ENCODE measurements at places on chromosomes 12 and 14.

GRCh38 chr14:84312551-84312950 is 1217.4 kb upstream of the FLRT2 start:
- no peak for DNase-seq

DNA sequence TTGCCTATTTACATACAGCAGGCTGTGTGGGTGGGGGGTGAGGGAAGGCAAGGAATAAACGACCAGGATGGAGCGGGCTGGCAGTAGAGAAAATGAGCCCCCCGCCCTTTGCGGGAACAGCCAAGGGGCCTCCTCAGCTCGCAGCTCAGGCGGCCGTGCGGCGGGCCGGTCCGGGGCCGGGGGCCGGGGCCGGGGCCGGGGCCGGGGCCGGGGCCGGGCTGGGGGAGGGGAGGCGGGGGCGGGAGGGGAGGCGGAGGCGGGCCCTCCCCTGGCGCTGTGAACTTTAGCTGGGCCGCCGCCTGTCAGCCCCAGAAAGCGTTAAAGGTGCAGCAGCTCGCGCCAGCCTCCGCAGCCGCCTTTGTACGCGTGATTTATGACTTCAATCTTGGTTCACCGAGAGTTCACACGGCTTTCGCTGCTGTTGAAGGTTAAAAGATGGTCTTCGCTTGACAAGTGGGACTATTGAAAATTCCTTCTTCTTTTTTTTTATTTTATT is 28.8 kb downstream of the HOXC4 start:
- peak; percentile 28 for DNase-seq

DNA sequence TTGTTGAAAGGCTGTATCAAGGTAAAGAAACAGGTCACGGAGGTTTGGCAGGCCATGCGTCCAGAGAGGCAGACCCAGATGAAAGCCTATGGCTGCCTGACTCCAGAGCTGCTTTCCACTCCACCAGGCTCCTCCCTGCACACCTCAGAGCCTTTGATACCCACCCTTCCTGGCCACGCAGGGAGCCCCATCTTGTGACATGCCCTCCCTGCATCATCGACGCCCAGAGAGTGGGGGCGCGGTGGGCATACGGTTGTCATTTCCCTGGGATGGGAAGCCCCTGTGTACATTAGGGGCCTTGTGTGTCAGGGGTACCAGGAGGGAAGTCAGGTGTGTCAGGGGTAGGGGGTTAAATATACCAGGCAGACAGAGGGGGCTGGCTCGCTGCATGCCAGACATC is 30.3 kb upstream of the GPR68 start:
- no peak for DNase-seq

GRCh38 chr14:102437997-102438915 is 71.3 kb downstream of the ANKRD9 start:
- DNase-seq: peak; percentile 45

DNA sequence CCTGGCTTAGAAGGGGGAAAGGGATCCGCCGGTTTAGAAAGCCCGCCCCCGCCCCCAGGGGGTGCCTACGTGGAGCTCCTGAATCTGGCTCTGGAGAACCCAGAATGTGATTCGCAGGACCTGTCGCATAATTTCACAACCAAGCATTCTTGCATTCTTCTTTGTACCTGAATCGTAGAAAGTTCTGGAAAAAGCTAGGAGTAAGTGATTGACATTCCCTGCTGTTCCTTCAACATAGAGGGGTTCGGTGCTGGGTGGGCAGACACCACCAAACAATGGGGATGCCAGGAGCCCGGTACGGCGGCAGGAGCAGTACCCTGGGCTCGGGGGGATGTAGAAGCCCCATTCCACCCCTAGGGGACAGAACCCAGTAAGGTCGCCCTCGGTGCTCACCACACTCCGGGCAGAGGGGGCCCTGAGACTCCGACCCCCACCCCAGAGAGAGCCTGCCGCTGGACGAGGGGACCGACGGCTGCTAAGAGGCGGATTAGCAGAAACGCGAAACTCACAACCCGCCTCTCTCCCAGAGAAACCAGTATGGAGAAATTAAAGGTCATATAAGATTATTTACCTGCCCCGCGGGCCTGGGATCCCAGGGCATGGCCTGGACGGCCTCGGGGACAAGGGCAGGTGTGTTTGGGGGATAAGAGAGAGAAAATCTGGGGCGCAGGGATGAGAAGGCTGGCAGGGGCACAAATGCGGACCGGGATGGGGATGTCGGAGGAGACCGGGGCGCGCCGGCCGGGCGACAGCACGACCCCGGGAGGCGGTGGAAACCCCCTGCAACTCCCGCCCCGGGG is 520 bp downstream of the CSRP2 start:
- DNase-seq: no peak

DNA sequence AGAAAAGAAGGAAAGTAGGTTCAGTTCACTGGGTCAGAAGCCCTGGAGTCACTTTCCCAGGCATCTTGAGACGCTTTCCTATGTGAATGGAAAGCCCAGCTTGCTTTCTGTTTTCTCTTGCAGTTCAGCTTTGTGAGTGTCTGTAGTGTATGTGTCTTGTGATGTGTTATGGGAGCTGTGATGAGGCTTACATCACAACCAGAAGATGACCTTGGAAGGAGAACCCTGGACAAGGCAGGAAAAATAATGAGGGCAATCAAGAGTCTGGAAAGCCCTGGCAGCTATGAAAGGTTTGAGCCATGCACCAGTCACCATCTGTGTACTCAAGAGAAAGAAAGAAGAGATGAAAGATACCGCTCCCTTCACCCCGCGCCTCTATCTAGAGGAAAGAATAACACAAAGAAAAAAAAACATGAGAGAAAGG is 35.2 kb upstream of the PTGR2 start:
- no peak for DNase-seq

DNA sequence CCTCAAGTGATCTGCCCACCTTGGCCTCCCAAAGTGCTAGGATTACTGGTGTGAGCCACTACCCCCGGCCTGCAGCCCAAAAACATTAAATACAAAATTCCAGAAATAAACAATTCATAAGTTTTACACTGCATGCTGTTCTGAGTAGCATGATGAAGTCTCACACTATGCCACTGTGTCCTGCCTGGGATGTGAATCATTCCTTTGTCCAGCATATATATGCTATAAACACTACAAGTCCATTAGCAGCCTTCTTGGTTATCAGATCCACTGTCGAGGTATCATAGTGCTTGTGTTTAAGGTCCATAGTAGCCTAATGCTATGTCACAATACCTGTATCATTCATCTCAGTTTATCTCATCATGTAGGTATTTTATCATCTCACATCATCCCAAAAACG is 15.9 kb downstream of the INTS13 start:
- DNase-seq: no peak

DNA sequence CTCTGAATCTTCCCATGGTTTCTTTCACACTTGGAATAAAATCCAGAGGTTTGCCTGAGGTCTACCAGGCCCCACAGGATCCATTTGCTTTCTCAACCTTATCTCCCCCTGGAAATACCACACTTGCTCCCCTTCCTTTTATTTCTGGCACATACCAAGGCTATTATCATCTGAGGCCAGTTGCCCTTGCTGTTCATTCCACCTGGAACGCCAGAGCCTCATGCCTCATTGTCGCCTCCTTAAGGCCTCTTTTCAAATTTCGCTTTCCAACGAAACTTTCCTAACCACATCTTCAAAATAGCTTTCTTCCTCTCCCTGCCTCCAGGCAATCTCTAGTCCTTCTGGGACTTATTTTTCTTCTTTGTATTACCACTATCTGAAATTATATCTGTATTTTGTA is 11.2 kb upstream of the LRIG3 start:
- no peak for DNase-seq

- DNase-seq: no peak
These were observed 434.0 kb upstream of the RGS6 start for GRCh38 chr14:71498212-71498611.

DNA sequence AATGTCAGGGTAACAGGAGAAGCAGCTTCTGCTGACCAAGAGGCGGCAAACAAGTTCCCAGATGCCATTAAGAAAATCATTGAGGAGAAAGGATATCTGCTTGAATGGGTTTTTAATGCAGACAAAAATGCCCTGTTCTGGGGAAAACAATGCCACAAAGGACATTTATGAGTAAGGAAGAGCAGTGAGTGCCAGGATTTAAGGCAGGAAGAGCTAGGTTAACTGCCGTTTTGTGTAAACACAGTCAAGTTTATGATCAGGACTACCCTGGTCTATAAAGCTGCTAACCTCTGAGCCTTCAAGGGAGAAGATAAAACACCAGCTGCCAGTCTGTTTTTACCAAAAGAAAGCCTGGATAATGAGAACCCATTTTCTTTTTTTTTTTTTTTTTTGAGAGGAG is 8.5 kb downstream of the MAPKAPK5 start:
- DNase-seq: no peak

All from activated CD4-positive, alpha-beta T cell treated with anti-CD3 and anti-CD28 coated beads for 1 hour (primary cell).